HS-5 (cell line): ENCODE measurements at places on chromosomes 1 and 21.
A peak's percentile ranks its signal among the peaks of the same experiment; 100 is the strongest.

DNA sequence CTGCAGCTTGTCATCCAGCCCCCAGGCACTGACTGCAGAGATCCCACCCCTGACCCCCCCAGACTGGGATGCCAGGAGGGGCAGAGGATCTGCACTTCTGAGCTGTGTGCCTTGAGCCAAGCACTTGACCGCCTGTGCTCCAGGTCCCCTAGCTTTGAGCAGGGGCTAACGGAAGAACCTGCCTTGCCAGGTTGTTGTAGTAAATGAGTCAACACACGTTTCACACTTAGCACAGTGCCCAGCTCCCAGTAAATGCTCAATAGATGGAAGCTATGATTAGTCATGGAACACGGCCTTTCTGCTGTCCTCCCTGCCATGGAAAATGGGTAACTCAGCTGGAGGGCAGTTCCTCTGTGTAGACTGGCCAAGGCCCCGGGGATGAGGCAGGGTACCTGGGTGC is 24.1 kb downstream of the IFFO2 start:
- no peak for DNase-seq

- no peak for DNase-seq
Measured at GRCh38 chr1:93659822-93660503, 21.7 kb downstream of the BCAR3 start.

DNA sequence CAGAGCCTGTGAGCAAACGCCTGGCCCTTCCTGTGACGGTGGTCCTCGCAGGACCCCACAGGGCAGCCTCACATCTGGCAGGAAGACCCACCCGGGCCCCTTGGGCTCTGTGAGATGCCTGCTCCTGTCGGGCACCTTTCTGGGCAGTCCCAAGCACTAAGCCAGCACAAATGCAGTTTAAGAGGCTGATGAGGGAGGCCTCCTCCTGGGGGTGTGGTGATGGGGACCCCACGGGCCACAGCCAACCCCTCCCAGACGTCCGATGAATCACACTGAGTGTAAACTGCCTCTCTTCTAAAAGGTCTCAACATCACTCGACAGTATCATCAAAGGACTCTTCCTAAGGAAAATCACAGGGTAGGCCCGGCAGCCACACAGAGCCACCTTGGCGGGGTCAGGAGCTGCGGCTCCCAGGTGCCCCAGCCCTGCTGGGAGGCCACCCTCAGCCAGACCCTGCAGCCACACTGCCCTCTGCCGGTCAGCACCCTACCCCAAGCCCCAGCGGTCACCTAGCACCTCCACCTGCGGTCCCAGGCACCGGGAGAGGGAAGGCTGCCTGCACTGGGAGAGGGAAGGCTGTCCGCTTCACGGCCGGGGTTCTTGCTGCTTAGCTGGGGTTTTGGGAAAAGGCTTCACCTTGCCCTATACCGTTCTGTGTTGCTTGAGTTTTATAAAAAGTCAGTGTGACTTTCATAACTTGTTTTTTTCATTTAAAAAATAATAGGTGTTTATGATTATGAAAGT is 3.9 kb upstream of the PRKCZ start:
- DNase-seq: no peak

- no peak for DNase-seq
Measured at GRCh38 chr1:233497679-233498078, 116.2 kb upstream of the KCNK1 start.

GRCh38 chr1:167676205-167676915 is 45.4 kb upstream of the MPZL1 start:
- no peak for DNase-seq

GRCh38 chr1:36773827-36774541 is 260.3 kb downstream of the GRIK3 start:
- DNase-seq: no peak

- DNase-seq: no peak
Measured at GRCh38 chr1:235834620-235835019, 32.1 kb downstream of the LYST start.

- no peak for DNase-seq
Measured at GRCh38 chr1:29197590-29197924, 15.9 kb upstream of the SRSF4 start.

DNA sequence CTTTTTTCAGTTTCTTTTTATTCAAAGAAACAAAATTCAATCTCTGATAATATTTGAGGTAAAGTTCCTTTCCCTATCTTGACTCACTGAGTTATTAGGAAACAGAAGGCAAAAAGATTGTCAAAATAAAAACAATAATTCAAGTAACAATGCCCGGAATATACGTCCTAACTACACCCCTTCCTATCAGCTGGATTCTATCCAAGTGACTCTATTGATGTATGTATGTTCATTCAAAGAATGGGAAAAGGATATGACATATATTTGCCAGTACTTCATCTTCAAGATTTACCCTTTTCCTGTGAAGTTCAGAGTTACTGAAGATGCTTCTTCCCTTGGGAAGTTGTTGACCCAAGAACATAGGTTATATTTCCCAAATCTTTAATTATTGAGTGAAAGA is 13.7 kb downstream of the SPRTN start:
- no peak for DNase-seq

DNA sequence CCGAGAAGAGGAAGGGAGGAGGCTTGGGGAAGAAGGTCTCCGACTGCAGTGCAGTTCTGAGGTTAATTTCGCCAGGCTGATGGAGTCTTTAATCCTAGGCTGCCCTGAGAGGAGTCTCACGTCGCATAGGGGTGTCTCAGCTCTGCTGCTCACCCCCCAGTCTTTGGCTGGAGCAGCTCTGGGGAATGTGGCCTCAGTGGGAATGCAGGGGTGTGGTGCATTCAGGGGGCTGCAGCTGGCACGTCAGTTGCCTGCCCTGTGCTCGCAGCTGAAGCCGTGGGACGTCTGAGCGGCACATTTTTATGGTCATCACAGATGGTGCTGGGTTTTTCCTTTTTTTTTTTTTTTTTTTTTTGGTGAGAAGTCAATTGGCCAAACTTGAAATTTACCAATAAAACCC is 38.2 kb downstream of the ACTN2 start:
- no peak for DNase-seq

DNA sequence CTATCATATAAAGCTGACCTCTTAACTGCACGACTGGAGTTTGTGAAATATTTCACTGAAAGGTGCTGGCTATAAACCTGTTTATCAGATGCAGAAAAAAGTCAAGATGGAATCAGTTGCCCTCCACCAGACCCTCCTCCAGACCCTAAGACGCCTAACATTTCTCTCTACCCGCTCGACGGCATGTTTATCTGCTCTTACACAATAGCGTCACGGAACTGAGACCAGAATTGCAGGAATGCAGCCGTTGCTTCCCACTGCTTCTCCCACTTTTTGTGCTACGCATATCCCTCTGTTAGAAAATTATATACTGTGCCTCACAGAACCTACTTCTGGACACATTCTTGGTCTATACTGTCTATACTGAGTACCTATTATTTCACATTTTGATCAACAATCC is 28.2 kb upstream of the FAM131C start:
- DNase-seq: no peak

GRCh38 chr1:241542199-241542907 is 10.2 kb downstream of the KMO start:
- no peak for DNase-seq

GRCh38 chr1:167674156-167674555 is 44.1 kb downstream of the RCSD1 start:
- no peak for DNase-seq

- DNase-seq: no peak
Measured at GRCh38 chr1:65386439-65386838, 34.0 kb upstream of the LEPR start.

- no peak for DNase-seq
Measured at GRCh38 chr1:171158096-171158495, 27.0 kb upstream of the FMO2 start.

DNA sequence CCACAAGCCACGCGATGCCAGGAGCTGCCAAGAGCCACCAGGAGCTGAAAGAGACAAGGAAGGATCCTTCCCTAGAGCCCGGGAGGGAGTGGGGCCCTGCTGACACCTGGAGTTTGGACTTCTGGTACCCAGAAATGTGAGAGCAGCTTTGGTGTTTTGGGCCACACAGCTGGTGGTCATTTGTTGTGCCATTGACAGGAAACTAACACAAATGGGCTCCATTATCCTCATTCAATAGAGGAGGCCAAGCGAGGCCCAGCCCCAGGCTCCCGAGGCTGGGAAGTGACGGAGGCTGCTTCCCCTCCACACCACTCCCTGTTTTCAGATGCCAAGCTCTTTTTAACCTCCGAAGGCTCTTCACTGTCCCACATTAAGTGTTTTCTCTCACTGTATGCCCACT is 25.5 kb downstream of the DHRS3 start:
- no peak for DNase-seq

- no peak for DNase-seq
Measured at GRCh38 chr1:51740652-51741051, 123.8 kb downstream of the OSBPL9 start.

GRCh38 chr1:148374101-148374500 is 109.0 kb downstream of the PPIAL4G start:
- DNase-seq: no peak

GRCh38 chr1:220787069-220787619 is 431 bp downstream of the MTARC1 start:
- DNase-seq: no peak

GRCh38 chr1:54220004-54220811 is 20.2 kb downstream of the MRPL37 start:
- DNase-seq: no peak

DNA sequence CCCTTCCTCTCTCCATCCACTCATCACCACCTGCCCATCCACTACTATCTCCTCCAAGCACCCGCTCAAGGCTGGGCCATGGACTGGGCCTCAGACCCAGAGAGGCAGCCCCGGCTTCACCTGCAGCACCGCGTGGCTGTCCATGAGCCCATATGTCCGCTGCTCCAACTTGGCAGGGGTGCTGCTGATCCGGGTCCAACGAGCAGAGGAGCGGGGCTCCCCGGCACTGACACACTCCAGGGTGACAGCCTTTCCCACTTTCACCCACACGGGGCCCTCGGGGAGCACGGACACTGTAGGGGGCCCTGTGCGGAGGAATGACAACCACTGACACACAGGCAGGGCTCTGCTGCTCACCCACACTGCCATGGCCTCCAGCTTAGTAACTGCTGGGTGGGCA is 28.9 kb downstream of the LDLRAD2 start:
- no peak for DNase-seq

GRCh38 chr1:30991862-30992606 is 73.5 kb downstream of the PUM1 start:
- DNase-seq: no peak

GRCh38 chr1:244226435-244226834 is 175.4 kb downstream of the ZBTB18 start:
- peak; percentile 15 for DNase-seq

- no peak for DNase-seq
Measured at GRCh38 chr1:7013833-7014639, 228.8 kb downstream of the CAMTA1 start.

- no peak for DNase-seq
Measured at GRCh38 chr1:181160998-181161870, 72.7 kb downstream of the IER5 start.

DNA sequence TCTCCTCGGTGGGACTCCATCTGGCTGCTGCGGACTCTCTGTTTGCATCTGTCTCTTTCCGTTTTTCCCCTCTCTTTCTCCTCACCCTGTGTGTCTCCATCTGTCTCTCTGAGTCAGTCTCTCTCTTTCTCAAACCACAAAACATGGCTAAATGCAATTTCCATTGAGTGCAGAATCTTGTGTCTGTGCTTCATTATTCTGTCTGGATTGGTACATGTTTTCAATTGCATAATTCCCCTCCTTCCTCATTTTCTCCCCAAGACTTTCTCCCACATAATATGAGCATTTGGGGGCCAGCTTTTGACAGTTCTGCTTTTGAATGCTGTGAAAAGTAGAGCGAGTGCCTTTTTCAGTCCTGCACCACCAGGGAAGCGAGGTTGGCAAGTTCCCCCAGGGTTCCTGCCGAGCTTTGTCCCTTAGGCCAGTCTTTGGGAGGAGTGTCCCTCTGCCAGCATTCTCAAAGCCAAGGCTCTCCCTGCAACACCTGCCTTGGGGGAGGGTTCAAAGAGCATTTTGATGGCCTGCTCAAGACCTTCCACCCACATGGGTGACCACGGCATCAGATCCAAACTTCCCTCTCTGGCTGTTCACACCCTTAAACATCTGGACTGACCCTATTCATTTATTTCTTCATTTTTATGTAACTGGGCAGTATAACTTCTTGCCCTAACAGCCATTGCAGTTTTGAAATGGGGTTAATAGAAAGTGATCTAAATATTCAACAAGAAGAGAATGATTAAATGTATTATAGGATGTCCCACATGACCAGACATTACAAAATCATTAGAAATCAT is 32.8 kb upstream of the SCMH1 start:
- DNase-seq: no peak

DNA sequence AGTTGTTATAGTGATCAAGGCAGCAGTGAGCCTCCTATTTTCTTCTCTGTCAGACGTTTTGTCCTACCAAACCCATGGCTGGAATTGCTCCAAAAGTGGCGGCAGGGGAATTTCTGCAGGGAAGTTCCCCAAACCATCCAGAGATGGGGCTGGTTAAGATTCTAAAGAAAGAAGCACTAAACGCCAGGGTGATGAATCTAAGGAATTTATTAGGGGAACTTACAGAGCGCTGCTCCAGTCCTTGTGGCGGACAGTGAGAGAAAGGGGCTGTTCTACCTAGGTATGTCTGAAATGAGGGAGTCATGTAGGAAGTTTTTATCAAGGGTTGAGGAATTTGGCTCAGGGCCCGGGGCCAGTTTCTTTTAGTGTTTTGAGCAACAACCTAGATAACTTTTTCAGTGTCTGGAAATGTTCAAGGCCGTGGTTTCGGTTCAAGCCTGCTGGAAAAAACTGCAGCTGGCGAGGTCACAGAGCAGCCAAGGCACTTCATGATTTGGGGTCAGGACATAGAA is 222.4 kb upstream of the B3GALT2 start:
- DNase-seq: no peak

DNA sequence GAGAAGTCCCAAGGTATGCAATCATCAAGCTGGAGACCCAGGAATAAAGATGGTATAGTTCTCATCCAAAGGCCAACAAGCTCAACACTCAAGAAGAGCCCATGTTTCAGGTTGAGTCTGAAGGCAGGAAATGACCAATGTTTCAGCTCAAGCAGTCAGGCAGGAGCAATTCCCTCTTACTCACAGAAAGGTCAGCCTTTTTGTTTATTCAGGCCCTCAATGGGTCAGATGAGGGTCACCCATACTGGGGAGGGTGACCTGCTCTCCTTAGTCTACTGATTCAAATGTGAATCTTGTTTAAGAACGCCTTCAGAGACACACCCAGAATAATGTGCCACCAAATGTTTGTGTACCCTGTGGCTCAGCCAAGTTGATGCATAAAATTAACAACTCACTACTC is 262.4 kb downstream of the USP25 start:
- peak; percentile 32 for DNase-seq

GRCh38 chr1:4664095-4664494 is 9.7 kb downstream of the AJAP1 start:
- DNase-seq: no peak

DNA sequence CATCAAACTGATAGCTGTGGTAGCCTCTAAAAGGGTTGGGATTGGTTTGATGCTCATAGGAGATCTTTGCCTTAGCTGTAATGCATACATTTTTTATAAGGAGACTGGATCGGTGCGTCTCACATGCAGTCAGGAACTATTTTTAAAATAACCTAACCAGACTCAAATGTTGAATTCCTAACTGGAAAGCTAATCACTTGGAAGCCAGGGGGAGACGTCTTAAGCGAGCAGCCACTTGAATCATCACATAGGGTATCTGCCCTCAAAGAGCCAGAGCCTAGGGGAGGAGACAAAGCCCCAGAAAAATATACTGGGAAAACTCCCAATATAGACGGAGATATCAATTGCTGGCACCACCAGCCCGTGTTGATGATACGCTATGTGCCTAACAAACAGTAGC is 61.7 kb upstream of the PUM1 start:
- DNase-seq: no peak
